ENCODE measurements at places on chromosomes 4 and X. TPM values are rescaled to one million over a fixed set of nuclear protein-coding genes. Genes with fewer than 3 reads are reported as not detected.

- no peak overlapping the region for H3K27ac ChIP-seq
- no peaks in the 10 kb centered on the region for H3K36me3 ChIP-seq
- DNase-seq, result no peak
- H3K4me3 ChIP-seq, result no peak overlapping the region
- H3K4me1 ChIP-seq, result no peaks in the 10 kb centered on the region
- H3K27me3 ChIP-seq, result no peaks in the 10 kb centered on the region
Observed at GRCh38 chr4:69793732-69794131, 33.3 kb upstream of the SULT1B1 start.

- H3K4me3 ChIP-seq, result no peak overlapping the region
- H3K27me3 ChIP-seq, result no peaks in the 10 kb centered on the region
- H3K27ac ChIP-seq, result no peak overlapping the region
- no peaks in the 10 kb centered on the region for H3K4me1 ChIP-seq
Observed at GRCh38 chr4:122959981-122960610, 37.7 kb upstream of the NUDT6 start.

- H3K27me3 ChIP-seq, result peaks cover 3% of the 10 kb centered on the region
- no peaks in the 10 kb centered on the region for H3K4me1 ChIP-seq
- no peak overlapping the region for H3K27ac ChIP-seq
Observed at GRCh38 chrX:75748431-75748830, 36.6 kb downstream of the MAGEE2 start.

GRCh38 chrX:130109429-130110378 lies 593 bp downstream of the ELF4 start:
- peaks cover 18% of the 10 kb centered on the region for H3K27me3 ChIP-seq
- no peaks in the 10 kb centered on the region for H3K36me3 ChIP-seq
- peak; percentile 54 for DNase-seq

Gene EGF
- total RNA-seq, result 9.4 TPM

Gene HPSE
- 0.18 TPM for total RNA-seq

Gene PCDH10
- 0.31 TPM for total RNA-seq

DNA sequence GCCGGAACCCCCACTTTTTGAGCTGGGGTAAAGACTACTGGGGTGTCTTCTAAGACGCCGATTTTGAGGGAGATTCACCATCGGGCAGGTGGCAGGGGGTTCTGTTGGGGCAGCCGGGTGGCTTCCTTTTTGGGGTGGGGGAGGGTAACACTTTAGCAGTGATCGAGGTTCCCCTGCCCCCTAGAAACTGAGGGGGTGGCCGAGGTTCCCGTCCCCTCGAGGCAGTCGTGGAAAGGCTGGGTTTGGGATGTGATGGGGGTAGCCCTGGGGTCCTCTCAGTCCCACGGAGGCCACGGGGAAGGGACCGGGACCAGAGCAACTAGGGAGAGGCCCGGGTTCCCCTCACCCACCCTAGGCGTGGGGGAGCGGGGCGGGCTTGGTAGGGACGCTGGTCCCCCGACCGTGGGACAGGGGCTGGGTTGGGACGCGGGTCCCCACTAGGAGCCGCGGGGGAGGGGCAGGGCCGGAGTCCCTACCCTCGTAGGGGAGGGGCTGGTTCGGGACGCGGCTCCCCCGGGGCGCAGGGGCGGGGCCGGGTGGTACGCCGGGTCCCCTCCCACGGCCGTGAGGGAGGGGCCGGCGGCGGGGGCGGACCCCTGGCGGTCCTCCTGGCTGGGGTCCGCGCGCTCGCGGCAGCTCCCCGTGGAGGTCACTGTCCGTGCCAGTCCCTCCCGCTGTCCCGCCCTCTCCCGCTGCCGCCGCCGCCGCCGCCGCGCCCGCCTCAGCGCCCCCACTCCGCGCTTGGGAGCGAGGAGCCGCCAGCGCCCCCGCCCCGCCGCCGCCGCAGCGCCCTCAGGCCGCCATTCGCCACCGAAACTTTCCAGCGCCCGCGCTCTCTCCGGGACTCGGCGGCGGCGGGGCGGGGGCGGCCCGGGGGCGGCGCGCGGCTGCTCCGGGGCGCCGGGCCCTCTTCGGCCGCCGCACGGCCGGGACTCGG lies at the start of gene TBL1X:
TSS of gene TBL1X (plus strand) at position 624 of the 937 bp plus-strand sequence. CDS start 188,529 bp downstream, outside the sequence.
- H3K4me1 ChIP-seq, result peaks cover 29% of the 10 kb centered on the region
- peak; percentile 60 for DNase-seq
- H3K4me3 ChIP-seq, result peak within 1 kb of the TSS; percentile 73
- peaks cover 56% of the 10 kb centered on the region for H3K27me3 ChIP-seq
- H3K36me3 ChIP-seq, result no peaks in the 10 kb centered on the region

DNA sequence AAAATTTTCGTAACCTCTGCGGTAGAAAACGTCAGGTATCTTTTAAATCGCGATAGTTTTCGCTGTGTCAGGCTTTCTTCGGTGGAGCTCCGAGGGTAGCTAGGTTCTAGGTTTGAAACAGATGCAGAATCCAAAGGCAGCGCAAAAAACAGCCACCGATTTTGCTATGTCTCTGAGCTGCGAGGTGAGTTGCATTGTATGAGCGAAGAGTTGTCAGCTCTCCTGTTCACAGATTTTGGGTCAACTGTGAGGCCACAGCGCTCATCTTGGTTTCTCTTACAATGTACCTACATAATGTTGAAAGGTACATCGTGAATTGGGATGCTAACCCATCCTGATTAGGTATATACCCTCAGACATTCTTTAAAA lies 486 bp downstream of the CLCN3 start:
- H3K36me3 ChIP-seq, result no peaks in the 10 kb centered on the region
- H3K4me1 ChIP-seq, result peaks cover 3% of the 10 kb centered on the region
- peak overlapping the region; percentile 86 for H3K4me3 ChIP-seq

Gene PCSK1N
- total RNA-seq, result not detected

Gene SSX2B
- not detected for total RNA-seq

DNA sequence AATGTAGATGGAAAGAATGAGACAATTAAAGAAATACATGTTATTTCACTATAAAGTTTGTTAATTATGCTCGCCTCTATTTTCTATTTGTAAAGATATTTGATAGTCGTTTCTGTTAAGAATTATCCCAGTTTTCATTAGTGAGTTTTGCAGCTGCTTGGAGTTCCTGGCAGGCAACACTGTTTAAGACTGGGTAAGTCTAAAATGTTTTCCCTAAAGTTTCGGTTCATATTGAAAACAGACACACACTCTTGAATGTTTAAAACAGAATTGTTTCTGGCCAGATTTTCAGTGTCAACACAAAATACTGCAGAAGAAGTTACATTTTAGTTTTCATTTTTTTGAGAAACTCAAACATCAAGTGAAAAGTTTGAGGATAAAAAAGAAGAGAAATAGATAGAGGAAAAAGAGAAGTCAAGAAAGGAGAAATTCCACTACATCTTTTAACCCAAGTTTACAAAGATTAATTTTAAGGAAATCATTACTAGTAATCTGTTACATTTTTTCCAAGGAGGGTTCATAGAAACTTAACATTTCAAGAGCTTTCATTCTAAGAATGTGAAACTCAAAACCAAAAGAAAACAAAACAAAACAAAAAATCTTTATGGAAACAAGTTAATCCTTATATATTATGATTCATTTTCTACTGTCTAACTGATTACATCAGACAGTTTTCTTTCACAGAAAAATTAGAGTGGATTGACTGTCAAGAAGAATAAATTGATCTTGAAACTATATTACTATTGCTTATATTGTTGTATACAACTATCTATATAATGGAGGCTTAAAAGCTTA lies 305.5 kb downstream of the FAT4 start:
- peak overlapping the region; percentile 64 for H3K27ac ChIP-seq
- H3K4me1 ChIP-seq, result no peaks in the 10 kb centered on the region
- H3K27me3 ChIP-seq, result no peaks in the 10 kb centered on the region
- DNase-seq, result peak; percentile 97
- H3K4me3 ChIP-seq, result no peak overlapping the region
